ENCODE measurements at places on chromosomes 11 and 22. TPM values are rescaled to one million over a fixed set of nuclear protein-coding genes. Genes with fewer than 3 reads are reported as not detected.

GRCh38 chr22:46008291-46008690 is 31.3 kb upstream of the WNT7B start:
- no peak for DNase-seq

GRCh38 chr22:40322818-40323447 is 23.4 kb upstream of the ADSL start:
- DNase-seq = no peak

DNA sequence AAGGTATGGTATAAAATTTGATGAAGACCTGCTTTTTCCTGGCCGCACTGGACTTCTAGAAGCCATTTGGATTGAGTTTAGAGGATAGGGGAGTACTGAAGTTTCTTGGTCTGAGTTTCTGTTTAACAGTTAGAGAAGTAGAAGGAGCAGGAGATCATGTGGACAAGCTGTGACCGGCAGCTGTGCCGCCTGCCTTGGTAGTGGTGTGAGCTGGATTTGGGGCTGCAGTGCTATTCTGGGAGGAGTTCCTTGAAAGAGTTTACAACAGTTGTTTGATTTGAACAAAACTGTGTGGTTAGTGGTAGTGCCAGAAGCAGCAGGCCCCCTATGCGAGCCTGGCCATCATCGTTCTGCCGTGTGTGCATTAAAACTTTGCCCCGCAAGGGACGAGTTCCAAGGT is 105.2 kb downstream of the PDHX start:
- no peak for DNase-seq

GRCh38 chr22:44202261-44202789 is 21.6 kb downstream of the PARVG start:
- DNase-seq = no peak

- DNase-seq = no peak
Observed at GRCh38 chr11:91295591-91295990, 929.0 kb upstream of the FAT3 start.

- DNase-seq = no peak
Observed at GRCh38 chr11:27319072-27319471, 43.9 kb downstream of the CCDC34 start.

DNA sequence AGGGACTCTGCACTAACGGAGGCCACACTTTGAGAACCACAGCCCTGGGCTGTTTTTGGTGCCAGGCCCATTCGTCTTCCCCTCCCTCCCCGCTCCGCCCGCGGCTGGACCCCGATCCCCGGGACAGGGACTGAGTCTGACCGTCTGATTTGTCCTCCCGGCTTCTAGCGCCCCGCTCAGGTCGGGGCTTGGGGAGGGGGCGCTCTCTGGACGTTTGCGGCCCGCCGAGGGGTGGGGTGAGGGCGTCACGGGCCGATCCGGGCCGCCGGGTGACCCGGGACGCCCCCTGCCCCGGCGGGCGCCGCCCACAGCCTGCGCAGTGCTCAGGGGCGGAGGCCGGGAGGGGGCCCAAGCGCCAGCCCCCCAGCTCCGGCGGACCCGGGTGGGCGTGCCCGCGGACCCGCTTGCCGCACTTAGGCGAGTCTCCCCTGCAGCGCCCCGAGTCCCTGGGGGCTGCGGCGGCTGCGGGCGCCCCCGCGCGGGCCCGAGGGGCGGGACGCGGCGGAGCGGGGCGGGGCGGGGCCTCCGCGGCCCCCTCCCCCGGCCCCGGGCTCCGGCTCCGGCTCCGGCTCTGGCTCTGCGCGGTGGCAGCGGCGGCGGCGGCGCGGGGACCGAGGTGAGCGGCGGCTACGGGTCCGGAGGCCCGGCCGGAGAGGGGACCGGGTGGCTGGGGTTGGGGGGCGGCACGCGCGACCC is 33.7 kb upstream of the PRR5 start:
- DNase-seq = no peak

DNA sequence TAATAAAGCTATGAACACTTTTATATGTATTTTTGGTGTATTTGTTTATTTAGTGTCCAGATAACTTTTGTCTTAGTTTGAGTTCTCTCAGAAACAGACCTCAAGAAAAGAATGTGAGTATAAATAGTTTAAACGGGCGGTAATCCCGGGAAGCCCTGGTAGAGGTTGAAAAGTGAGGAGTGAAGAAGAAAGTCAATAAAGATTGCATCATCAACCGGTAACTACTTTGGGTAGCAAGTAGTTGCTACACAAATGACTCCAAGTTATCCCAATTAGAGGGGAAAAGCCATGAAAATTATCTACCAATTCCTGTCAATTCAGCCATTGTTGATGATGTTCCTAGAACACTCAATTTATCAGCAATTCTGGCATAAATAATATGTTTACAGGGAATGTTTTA is 870.3 kb upstream of the RAG2 start:
- DNase-seq = no peak

DNA sequence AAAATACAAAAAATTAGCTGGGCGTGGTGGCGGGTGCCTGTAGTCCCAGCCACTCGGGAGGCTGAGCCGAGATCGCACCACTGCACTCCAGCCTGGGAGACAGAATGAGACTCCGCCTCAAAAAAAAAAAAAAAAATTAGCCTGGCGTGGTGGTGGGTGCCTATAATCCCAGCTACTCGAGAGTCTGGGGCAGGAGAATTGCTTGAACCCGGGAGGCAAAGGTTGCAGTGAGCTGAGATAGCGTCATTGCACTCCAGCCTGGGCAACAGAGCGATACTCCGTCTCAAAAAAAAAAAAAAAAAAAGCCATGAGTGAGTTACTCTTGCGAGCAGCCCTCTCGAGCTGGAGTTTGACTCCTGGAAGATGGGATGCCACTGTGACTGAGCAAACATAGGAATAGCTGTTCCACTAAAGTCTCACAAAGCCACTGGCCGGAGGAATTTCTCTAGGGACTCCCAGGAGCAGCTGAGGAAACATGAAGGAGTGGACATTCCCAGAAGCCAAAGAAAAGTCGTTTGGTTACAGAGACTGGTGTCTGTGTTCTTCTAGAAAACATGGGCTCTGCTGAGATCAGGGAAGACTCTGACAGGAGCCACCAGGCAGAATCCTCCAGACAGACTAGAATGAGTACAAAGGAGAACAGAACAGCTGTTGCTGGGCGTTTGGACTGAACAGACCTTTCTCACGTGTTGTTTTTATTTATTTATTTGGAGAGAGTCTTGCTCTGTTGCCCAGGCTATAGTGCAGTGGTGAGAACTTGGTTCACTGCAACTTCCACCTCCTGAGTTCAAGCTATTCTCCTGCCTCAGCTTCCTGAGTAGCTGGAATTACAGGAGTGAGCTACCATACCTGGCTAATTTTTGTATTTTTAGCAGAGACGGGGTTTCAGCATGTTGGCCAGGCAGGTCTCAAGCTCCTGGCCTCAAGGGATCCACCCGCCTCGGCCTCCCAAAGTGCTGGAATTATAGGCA is 32.4 kb upstream of the MYH9 start:
- no peak for DNase-seq

Gene CTSF
- polyA plus RNA-seq = 30.7 TPM

Gene HNRNPUL2
- polyA plus RNA-seq = 18.3 TPM

Gene MMP12
- polyA plus RNA-seq = not detected

Gene PDE2A
- polyA plus RNA-seq = 16.8 TPM

Gene LMNTD2
- polyA plus RNA-seq = 2.6 TPM

Gene TRPT1
- 69.5 TPM for polyA plus RNA-seq

Gene TRIM44
- 31.7 TPM for polyA plus RNA-seq

Gene DEFB131B
- polyA plus RNA-seq = not detected

Gene UBQLN3
- polyA plus RNA-seq = not detected

Gene TTC28
- 16.5 TPM for polyA plus RNA-seq

Gene LMF2
- polyA plus RNA-seq = 190 TPM

Gene E2F8
- polyA plus RNA-seq = 6.0 TPM
